Activated T-helper 1 cell treated with Interleukin-2 at 50 U/mL for 16 hours (primary cell): ENCODE measurements at places on chromosomes 7 and 10.

- no peak for DNase-seq
Observed at GRCh38 chr7:128420773-128421172, 11.0 kb upstream of the IMPDH1 start.

- DNase-seq: no peak
Observed at GRCh38 chr10:57513637-57514036, 754.1 kb downstream of the IPMK start.

GRCh38 chr10:122954731-122955050 lies 664 bp upstream of the C10orf88 start:
- no peak for DNase-seq

DNA sequence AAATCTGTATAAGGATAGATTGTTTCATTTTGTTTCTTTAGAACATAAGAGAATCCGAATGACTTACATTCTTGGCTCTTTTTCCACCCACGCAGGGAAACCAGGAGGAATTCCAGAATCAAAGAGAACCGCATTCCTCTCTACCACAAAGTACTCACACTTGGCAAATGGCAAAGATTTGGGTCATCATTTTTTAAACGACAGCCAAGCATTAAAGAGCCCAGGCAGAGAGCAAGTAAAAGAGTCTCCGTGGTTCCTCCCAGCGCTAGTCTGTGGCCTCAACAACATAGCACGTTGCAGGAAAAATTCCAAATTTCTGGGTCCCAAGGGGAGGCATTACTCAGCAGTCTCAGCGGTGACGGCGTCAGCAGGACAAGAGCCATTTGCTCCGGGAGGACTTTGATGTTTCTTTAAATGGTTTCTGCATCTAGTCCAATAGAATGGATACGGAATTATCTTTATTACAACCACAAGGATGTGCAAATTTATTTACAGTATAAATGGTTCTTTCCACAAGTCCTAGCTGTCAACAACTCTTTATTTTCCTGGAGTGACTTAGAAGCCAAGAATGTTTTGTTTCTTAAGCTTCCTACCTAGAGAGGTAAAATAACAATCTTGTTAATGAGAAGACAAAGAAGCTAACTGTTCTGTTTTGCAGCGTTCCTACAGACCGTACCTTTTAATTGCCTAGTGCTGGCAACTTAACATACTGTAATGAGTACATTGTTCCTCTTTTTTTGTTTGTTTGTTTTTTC lies 232.5 kb downstream of the SKIDA1 start:
- no peak for DNase-seq

- no peak for DNase-seq
Observed at GRCh38 chr7:78279032-78279431, 480.5 kb downstream of the PHTF2 start.
